ENCODE measurements at places on chromosomes 7 and 10.

DNA sequence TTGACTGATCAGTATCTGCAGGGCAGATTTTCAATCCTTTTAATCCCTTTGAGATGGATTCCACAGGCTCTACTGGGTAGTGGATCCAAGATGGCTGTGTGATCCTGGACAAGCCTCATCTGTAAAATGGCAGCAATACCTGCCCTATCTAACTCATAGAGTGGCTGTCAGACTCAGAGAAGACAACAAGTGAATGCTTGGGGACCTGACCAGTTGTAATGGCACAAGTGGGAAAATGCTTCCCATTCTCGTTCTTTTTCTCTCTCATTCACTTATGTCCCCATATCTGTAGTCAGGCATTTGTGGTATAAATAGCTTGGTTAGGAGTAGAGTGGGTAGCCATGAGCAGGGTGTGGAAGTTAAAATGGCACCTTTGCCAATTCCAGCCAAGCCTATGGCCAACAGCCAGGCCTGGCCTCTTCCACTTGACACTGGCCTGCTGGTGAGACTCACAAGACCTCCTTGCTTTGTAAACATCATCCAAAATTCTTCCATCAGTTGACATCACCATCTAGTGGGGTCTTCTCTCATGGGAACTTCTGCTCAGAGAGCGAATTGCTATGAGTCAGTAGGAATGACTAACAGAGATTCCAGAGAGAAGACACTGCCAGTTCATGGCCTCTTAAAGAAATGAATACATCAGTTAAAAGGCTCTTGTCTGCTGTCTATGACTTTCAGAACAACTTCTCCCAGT, 150.1 kb downstream of the PLPP4 start:
- DNase-seq, result peak; percentile 20

GRCh38 chr10:81130014-81130413, 592.3 kb downstream of the SH2D4B start:
- no peak for DNase-seq

GRCh38 chr7:126578338-126578737, 674.4 kb downstream of the GRM8 start:
- DNase-seq, result no peak

- no peak for DNase-seq
Measured at GRCh38 chr7:20785157-20786048, 1.3 kb downstream of the SP8 start.

DNA sequence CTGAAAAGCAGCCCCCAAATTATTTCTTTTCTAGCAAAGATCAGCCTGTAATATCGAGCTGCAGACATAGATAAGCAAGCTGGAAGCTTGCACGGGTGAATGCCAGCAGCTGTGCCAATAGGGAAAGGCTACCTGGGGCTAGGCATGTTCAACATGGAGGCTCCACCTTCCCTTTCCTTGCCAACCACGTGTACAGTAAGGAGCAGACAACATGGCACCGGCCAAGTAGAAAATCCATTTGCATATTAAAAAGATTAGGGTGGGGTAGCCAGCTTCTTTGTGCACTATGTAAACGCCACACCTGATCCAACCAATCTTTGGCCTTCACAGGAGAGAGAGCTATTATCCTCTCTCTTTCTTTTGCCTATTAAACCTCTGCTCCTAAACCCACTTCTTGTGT, 56.7 kb upstream of the SEPHS1 start:
- no peak for DNase-seq

GRCh38 chr7:20475756-20476155, 139.7 kb upstream of the ABCB5 start:
- no peak for DNase-seq

DNA sequence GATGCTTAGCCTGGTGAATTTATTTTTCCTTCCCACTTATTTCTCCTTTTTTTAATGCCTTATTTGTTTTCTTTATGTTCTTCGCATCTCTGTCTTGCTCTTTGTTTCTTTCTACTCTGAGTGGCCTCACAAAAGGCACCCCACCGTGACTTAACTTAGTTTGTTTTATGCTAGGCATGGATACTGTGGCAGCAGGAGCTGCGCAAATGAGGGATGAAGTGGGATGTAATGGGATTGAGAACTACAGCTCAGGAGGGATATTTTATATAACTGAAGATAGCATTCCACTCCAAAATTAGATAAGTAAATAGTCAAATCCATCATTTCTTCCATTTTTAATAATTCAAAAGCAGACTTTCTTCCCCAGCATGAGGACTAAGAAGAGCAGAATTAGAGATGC, 1.7 kb upstream of the CACNA2D1 start:
- DNase-seq, result no peak

DNA sequence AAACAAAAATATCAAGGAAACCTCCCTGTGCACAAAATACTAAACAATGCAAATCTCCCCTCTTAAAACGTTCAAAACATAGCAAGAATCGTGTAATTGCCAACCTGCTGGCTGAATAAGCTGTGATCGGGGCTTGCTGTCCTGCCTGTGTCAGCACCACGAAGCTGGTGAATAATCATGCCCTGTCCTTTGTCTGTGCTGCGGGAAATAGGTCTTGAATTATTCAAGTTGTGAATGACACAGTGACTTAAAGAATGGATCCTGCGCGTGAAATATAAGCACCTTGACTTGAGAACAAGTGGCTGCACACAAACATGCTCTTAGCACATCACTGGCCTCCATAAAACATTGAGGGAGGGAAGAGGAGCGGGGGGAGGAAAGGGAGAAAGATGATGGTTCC, 130.2 kb downstream of the OAT start:
- no peak for DNase-seq

DNA sequence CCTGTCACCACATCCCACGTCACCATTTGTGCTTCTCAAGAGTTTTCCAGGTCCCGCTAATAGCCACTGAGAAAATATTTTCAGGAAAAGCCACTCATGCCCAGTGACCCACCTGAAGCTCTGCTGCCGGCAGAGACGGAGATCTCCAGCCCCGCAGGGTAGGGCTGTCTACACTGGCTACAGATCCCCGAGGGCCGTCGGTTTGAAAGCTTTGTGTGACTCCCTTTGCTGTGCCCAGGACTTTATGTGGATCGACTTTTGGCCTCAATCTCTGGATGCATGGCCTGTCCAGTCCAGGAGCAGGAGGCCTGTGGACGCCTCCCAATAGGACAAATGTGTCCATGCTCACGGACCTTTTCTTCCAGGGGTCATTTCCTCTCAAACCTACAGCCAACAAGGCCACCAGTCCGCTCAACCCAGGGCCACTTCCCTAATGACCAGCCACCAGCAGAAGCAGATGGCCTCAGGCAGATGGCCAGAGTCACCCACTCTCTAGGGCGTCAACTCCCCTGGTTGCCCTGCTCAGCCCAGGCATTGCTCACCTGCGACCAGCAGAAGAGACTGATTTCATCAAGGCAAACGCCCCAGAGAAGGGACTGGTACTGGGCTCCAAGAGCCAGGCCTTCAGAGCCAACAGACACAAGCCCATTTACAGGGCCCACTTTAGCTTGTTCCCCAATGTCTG, 76.4 kb downstream of the OAT start:
- DNase-seq, result no peak

DNA sequence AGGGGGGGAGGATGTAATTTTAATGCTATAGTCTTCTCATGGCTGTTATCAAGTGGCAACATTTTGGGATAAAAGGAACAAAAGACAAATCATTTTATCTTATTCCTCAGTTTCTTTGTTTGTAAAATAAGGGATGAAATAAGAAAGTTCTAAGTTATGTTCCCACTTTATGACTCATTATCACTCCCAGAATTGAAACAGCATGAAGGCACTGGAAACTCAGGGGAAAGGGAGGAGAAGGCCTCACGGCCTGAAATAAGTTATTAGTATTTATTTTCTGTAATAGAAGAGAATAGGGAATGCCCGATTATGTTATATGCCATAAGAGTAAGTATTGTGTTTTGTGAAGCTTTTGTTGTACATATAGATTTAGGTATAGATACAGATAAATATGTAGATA, 85.0 kb upstream of the NAMPT start:
- DNase-seq, result no peak

DNA sequence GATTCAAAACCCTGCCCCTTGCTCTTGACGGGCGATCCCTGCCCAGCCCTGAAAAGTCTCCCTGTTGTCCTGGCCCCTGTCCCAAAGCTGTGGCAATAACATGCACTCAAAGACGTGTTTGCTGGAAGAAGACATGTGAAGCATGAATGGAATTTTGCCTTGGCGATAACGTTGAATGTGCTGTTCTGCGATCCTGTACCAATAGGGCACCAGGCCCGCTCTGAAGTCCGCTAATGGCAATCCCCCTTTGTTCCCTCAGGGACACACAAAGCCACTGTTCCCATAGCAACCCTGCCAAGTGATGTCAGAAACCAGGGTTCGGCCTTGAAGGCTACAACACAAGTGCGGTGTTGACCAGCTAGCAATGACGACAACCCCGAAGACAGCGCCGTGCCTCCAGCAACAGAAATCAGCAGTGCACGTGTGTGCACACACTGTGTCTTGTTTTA, 284.6 kb downstream of the KLF6 start:
- DNase-seq, result no peak

DNA sequence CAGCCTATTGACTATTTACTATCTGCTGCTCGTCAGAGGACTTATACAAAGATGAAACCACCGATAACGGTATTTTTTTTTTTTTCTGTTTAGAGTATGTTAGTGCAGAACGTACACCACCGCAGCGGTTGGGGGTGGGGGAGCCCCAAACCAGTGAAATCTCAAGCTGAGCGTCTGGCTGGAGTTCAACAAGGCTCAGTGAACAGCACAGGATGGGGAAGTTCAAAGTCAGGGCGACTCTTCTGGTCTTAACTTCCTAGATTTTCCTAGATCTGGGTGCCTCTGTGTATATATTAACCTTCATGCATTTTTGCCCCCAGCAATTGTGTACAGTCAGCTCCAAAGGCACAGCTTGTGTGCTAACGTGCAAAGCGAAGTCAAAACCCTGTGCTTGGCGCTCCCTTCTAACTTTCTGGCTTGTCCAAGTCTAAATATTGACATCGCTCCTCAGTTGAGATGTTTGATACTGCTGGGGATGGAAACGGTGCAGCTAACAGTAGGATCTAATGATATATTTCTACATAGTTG, 1.1 kb downstream of the RHOBTB1 start:
- DNase-seq, result no peak

- DNase-seq, result no peak
Measured at GRCh38 chr10:130727766-130728490, 583.6 kb downstream of the TCERG1L start.

GRCh38 chr10:9137368-9137767, 1082.9 kb downstream of the GATA3 start:
- no peak for DNase-seq

DNA sequence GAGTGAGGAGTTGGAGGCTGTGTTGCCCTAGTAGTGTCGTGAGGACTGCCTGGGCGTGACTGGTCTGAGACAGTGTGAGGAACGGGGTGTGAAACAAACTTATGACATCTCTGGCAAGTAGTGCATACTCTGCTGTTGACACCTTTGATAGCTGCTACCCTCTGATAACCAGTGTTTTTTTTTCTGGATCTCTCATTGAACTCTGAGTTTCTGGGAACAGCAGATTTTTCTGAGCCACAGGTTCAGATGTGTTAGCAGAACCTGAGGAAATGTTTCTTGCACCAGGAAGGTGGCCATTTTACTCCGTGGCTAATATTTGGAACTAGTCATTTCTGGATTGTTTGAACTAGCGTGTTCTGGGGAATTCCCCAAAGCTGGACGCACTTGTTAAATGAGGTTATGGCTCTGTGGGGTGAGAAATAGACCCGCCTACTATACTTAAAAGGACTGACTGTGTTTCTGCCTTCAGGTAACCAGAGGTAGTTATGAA, 52.9 kb downstream of the AUTS2 start:
- DNase-seq, result no peak

DNA sequence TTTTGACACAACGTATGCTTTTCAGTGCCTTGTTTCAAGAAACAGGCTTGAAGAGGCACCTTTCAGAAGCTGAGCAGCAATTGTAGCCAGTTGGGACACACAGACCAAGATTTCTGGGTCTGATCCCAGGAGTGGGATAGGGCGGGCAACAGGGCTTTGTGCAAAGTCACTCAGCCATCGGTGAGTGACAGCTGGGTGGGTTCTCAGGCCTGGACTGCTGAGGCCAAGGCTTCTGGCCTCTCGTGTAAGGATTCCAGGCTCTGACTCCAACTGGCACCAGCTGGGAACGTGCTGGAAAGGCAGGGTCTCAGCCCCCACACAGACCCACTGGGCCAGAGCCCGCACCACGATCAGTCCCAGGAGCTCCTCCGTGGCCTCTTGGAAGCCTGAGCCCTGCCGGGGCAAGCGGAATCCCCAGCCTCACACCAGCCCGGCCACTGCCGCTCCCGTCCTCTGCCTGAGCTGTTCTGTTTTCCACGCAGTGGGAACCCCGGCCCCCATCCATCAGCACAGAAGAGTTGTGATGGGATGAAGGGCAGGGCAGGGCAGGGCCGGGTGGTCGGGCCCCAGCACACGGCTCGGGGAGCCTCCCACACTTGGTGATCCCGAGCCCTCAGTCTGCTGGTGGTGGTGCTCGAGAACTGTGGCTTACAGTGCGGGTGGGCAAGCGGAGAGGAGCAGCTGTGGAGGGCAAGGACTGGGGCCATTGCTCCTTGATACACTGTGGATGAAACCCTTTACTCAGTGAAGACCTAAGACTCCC, 46.8 kb downstream of the VIPR2 start:
- DNase-seq, result no peak

- DNase-seq, result no peak
Measured at GRCh38 chr10:98956576-98957260, 278.9 kb downstream of the HPSE2 start.

DNA sequence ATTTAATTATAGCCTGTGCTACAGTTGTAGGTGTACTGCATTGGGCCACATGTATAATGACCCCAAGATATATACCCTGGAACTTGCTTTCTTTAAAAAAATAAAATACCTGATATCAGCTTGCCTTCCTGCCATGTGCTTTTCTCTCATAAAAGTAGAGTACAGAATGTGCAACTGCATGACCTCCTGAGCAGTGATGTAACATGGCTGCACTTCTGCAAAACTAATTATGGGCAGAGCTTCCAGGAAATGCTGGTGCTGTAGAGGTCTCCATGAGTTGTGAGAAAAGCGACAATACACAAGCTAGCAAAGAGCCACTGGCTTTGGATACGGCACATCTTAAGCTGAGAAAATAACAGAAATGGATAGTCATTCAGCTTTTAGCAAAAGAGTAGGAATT, 6.5 kb upstream of the ERLIN1 start:
- DNase-seq, result no peak

DNA sequence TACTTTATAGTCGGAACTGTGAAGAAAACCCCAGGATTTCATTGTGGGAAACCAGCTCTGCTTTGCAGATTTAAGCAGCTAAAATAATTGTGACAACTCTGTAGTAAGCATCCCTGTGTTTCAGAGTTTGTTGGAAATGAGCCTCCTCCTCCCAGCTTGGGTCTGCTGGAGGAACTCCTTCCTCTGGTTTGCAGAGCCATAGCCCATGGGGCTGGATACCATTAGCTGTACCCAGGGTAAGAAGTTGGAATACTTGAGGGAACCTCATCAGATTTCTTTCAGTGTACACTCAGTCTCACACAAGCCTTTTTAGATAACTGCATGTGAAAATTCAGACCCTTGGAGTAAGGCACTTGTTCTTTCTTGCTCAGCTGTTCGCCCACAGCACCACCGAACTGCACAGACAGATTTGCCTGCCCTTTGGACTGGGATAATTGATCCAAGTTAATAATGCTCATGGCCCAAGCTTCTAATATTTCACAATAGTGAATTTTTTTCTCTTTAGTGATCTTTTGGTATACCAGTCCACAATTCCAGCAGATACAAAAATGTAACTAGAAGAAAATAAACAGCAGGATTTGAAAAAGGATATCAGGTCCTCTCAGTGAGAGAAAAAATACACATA, 467.4 kb upstream of the FZD8 start:
- DNase-seq, result no peak

- peak; percentile 34 for DNase-seq
Measured at GRCh38 chr7:101941481-101942383, 124.3 kb downstream of the CUX1 start.
